ENCODE measurements at places on chromosomes 12 and 14.

DNA sequence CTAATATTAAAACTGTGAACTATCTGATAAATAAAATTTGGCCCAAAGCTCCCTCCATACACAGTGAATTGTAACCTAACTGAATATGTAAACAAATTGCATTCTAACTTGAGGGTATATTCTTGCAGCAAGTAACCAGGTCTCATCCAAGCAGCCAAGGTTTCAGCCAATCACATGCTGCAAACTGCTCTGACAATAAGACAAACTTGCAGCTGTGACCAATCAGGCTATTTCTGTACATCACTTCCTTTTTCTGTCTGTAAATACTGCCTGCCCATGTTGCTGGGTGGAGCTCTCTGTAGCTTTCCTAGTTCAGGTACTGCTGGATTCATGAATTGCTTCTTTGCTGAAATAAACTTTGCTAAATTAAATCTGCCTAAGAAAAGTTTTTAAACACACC, 499.0 kb downstream of the GALC start:
- no peak for DNase-seq

DNA sequence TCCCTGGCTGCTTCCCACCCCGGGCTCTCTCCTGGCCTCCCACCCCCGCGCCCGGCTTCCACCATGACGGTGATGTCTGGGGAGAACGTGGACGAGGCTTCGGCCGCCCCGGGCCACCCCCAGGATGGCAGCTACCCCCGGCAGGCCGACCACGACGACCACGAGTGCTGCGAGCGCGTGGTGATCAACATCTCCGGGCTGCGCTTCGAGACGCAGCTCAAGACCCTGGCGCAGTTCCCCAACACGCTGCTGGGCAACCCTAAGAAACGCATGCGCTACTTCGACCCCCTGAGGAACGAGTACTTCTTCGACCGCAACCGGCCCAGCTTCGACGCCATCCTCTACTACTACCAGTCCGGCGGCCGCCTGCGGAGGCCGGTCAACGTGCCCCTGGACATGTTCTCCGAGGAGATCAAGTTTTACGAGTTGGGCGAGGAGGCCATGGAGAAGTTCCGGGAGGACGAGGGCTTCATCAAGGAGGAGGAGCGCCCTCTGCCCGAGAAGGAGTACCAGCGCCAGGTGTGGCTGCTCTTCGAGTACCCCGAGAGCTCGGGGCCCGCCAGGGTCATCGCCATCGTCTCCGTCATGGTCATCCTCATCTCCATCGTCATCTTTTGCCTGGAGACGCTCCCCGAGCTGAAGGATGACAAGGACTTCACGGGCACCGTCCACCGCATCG, 1.8 kb downstream of the KCNA1 start:
- no peak for DNase-seq

DNA sequence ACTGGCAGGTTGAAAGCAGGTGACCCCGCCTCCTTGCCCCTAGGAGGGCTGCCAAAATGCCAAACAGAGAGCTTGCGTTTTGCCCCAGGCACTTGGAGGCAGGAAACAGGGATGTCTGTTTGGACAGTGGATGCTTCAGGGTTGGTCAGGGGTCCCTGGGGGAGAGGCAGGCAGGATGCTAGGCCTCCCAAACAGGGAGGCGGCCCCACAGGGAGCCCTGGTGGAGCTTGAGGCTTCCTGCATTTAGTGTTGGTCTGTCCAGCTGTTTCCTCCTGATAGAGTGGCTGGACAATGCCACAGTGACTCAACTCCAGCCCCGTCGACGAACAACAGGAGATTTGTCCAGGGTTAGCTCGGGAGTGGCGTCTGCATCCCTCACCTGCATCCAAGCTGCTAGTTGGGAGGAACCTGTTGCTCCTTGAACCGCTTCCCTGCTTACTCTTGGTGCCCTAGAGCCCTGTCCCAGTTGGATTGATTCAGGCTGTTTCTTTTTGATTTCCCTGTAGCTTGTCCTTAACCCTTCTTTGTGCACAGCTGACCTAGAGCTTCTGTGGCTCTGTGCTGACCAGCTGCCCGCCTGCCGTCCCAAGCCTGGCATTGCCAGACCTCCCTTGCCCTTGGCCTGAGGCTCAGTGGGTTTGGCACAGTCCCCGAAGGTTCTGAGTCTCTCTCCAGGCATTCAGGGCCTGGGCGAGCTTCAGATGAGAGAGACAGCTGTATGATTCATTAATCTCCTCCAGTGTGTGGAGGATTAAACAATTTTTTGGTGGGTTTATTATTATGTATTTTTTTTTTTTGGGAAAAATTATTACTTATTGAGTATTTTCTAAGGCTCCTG, 45.9 kb downstream of the TSPAN9 start:
- peak; percentile 77 for DNase-seq

- DNase-seq, result no peak
Measured at GRCh38 chr12:94157981-94158411, 9.6 kb downstream of the PLXNC1 start.

DNA sequence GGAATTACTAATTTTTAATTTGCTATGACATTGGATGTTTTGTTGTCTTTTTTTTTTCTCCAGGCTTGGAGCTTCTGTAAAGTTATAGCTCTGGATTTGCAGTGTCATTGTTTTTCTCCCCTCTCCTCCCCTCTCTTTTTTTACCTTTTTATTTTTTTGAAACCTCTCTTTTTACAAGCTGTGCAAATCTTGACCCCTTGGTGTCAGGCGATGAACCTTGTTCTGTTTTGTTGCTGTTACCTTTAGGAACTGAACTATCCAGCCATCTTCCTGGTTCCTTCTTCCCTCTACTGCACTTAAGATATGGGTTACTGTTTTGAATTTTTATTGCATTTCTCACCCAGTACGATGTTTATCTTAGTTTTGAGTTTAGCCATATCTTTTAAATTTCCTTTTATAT, 13.7 kb downstream of the KTN1 start:
- no peak for DNase-seq

DNA sequence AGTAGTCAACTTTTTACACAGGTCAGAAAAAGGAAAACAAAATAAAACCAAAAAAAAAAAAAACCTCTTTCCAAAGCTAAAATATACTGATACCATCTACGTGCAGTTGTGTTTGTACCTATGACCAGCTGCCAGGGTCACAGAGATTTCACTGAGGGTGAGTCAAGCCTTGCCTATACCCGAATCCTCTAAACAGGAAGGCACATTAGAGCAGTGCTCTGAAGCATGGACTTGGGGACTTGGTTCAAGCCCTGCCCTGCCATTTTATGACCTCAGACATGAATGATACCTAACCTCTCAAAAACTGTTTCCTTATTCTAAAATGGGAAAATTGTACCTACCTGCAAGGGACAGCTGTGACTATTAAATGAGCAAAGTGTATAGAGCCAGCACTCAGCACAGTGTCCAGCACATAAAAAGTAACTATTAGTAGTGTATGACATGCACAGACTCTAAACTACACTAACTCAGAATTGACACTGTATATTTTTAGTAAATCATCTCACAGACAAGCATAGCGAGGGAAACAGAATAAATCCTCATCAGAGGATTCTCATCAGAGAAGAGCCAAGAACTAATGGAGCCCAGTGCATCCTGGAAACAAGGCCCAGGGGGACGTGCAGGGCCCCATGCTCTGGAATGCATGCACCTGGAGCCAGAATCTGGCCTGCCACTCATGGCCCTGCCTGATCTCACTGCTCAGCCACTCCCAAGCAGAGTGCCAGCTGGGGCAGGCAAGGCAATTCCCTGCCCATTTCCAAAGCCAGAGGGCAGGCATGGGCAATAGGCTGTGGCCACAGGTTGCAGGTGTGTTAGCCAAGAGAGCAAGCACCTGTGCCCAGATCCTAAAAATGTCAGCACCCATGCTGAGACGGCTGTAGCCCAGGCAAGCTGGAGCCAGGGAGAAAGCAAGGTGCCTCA, 57.0 kb downstream of the NT5DC3 start:
- no peak for DNase-seq

- DNase-seq, result no peak
Measured at GRCh38 chr12:6321905-6322304, 11.4 kb downstream of the PLEKHG6 start.

- peak; percentile 49 for DNase-seq
Measured at GRCh38 chr12:70885956-70886355, 34.6 kb downstream of the PTPRR start.

- DNase-seq, result peak; percentile 63
Measured at GRCh38 chr12:1791104-1791841, 29.1 kb upstream of the LRTM2 start.

- DNase-seq, result no peak
Measured at GRCh38 chr12:65182012-65182739, 12.8 kb downstream of the LEMD3 start.

DNA sequence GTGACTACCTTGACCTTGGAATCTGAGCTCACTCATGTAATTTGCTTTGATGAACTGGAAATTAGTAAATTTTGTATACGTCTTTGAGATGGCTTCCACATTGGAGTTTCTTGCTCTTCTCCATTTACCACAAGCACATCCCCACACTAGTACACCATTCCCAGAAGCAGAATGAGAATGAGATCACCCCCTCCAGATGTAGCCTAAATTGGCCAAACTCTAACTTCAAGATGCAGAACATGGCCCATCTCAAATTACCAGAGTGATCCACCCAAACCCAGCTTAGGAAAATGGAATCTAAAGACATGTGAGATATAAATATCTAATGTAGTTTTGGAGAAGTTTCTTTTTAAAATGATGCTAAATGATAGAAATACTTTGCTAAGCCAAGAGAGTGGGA, 9.5 kb upstream of the TAS2R20 start:
- DNase-seq, result no peak

DNA sequence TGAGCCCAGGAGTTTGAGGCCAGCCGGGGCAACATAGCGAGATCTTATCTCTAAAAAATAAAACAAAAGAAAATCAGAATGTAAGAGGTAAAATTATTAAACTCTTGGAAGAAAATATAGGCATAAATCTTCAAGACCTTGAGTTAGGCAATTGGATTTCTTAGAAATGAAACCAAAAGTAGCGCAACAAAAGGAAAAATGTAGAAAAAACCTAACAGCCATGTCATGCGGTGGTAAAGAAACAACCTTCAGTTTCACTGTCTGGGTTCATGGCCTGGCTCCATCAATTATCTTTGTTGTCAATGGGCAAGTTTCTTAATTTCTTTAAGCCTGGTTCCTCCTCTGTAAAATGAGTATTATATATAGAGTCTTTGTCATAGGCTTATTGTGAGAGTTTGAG, 5.6 kb upstream of the GCH1 start:
- DNase-seq, result no peak

DNA sequence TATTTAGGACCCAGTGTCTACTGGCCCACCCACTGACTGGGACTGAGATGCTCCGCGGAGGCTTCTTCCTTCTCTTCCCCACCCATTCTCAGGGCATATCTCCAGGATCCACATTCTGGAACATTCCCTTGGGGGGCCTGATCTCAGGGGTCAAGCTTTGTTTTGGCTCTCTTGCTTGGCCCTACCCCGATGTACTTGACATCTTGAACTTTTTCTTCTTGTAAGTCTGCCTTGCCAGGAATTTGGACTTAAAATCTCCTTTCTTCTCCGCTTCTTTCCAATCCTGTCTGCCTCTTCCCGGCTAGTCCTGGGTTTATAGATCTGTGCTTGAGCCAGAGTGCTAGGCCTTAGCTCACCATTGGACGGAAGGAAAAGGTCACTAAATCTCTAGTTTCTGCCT, 22.1 kb downstream of the DACT1 start:
- DNase-seq, result no peak

GRCh38 chr12:103334466-103334865, 161.3 kb downstream of the C12orf42 start:
- DNase-seq, result no peak

- peak; percentile 67 for DNase-seq
Measured at GRCh38 chr12:118061873-118062843, 1.2 kb upstream of the WSB2 start.

DNA sequence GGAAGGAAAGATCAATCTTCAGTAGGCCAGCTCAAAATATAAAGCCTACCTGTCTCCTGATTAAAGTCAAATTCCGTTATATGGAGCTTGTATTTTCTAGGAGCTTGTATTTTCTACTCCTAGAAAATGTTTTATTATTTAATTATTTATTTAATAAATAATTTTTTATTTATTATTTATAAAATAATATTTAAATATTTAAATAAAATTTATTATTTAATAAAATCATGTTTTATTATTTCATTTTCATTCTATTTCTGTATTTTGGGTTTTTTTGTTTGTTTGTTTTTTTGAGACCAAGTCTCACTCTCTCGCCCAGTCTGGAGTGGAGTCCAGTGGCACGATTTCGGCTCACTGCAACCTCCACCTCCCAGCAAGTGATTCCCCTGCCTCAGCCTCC, 9.7 kb downstream of the OR6C75 start:
- no peak for DNase-seq

DNA sequence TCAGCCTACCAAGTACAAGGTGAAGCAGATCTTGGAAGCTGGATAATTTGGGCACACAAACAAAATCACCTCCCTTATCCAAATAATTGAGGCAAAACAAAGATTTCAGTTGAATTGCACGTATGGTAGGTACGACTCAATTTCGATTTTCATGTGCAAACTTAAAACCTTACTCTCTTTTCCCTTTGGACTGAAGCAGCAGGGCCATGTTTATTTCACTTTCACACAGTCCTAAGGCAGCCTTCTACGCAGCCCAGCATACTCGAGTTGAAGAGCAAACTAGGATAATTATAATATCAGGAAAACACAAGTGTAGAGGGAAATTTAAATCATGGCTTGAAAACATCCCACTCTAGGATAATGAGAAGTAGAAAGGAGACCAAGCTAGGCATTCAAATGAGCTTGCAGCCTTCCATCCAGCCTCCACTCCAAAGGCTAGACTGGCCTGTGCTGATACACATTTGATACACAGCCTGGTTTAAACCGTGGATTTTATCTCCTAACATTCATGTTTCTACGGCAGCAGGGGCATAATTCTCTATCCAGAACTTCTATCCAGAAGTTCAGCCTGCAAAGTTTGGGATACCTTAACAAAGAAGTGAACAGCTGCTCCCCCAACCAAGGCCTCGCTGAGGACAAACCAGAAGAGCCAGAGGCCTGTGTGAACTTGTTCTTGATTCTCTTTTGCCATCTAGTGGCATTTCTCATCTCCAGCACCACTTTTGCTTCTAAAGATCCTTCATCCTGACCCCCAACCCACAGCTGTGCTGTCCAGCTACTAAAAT, 2.4 kb upstream of the RNASE7 start:
- peak; percentile 74 for DNase-seq

GRCh38 chr12:24230061-24230701, 280.7 kb upstream of the SOX5 start:
- DNase-seq, result no peak

GRCh38 chr12:79433465-79434072, 257.2 kb downstream of the PAWR start:
- peak; percentile 34 for DNase-seq

DNA sequence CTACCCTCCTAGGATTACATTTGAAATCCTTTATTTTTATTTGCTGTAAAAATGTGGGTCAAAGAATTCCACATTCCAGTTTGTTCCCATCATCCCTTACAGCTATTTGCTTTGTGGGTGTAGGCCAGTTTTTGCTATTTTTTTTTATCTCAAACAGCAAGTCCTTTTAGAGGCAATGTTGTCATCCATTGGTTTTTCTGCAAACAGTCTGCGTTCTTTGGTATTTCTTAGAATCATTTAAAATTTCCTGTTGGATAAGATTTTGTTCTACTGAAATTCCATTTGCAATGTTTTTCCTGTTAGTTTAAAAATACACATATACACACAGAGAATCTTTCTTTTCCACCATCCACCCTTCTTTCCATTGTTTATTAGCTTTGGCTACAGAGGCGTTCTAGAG, 53.3 kb upstream of the STK38L start:
- peak; percentile 76 for DNase-seq

GRCh38 chr12:28583701-28584261, 393.5 kb downstream of the CCDC91 start:
- DNase-seq, result peak; percentile 82

- no peak for DNase-seq
Measured at GRCh38 chr12:112528521-112528920, 109.8 kb downstream of the PTPN11 start.

GRCh38 chr14:76541594-76542219, 165.8 kb downstream of the ESRRB start:
- no peak for DNase-seq
